ENCODE measurements at places on chromosomes 6 and 20. TPM values are rescaled to one million over a fixed set of nuclear protein-coding genes. Genes with fewer than 3 reads are reported as not detected.

Gene CLVS2
- not detected for total RNA-seq

Gene CLIC1
- 1,283 TPM for total RNA-seq

Gene BAK1
- 15.3 TPM for total RNA-seq

Gene ZSCAN31
- 9.2 TPM for total RNA-seq

Gene RIPOR2
- total RNA-seq: 1.1 TPM

Gene SULF2
- 3.5 TPM for total RNA-seq

Gene SEL1L2
- not detected for total RNA-seq

Gene BPI
- total RNA-seq: not detected

Gene GNRH2
- total RNA-seq: not detected

Gene KIF25
- 2.0 TPM for total RNA-seq

Gene RBBP9
- total RNA-seq: 11.0 TPM

Measured in regular cardiac myocyte (primary cell).